ENCODE measurements at places on chromosomes 6 and 20.
A peak's percentile ranks its signal among the peaks of the same experiment; 100 is the strongest.

GRCh38 chr20:44033344-44033743 is 118.7 kb downstream of the TOX2 start:
- peak; percentile 51 for DNase-seq

DNA sequence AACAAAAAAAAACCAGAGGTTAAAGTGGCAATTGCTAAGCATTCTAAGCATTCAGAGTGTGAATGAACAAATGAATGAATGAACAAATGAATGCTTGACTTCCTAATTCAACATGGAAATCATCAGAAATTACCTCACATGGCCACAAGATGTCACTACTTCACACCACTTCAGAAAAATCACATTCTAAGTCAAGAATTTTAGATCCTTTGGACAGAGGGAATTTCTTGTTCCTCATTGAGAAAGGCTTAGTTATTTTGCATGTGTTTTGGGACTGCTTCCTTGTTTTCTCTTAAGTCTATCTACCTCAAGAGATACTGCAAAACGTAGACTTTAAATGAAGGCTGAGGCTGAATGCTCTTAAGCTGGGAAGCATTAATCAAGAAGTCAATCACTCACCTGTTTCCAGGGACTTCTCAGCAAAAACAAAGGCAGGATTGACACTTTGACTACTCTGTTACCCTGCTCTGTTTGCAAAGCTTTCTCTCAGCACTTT is 120.2 kb downstream of the MBOAT1 start:
- DNase-seq: peak; percentile 63

DNA sequence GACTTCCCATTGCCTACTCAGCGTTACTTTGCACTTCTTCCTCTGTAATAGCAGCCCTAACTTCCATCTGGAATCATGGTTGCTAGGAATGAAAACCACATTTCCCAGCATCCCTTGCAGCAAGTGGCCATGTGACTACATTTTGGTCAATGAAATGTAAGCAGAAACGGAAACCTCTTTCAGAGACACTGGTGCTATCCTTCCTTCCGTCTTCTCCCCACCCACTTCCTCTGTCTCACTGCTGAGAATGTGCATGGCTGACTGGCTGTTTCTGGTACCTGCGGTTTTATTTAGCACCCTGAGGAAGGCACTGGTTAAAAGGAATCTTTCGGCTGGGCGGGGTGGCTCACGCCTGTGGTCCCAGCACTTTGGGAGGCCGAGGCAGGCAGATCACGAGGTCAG is 107.4 kb downstream of the SCML4 start:
- DNase-seq: peak; percentile 51

- DNase-seq: peak; percentile 96
Measured at GRCh38 chr6:106253172-106253571, 72.4 kb downstream of the ATG5 start.

DNA sequence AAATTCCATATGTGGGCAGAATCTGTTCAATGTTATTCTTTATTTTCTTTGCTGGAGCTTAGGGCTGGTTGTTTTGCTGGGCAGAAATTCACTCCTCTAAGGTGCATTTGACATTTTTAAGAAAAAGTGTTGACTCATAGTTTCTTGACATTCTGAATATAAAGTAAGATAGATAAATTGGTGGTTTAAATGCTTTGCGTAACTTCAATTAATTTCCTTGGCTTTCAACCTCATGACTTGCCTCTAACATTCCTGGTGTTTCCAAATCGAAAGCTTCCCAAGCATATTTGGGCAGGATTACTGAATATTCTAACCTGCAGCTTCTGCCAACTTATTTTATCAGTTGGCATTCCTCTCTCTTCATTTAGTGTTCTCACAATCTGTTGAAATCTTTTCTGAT is 718.7 kb upstream of the ADGRB3 start:
- peak; percentile 69 for DNase-seq

GRCh38 chr6:122472022-122472340 is 374 bp upstream of the SERINC1 start:
- no peak for DNase-seq

DNA sequence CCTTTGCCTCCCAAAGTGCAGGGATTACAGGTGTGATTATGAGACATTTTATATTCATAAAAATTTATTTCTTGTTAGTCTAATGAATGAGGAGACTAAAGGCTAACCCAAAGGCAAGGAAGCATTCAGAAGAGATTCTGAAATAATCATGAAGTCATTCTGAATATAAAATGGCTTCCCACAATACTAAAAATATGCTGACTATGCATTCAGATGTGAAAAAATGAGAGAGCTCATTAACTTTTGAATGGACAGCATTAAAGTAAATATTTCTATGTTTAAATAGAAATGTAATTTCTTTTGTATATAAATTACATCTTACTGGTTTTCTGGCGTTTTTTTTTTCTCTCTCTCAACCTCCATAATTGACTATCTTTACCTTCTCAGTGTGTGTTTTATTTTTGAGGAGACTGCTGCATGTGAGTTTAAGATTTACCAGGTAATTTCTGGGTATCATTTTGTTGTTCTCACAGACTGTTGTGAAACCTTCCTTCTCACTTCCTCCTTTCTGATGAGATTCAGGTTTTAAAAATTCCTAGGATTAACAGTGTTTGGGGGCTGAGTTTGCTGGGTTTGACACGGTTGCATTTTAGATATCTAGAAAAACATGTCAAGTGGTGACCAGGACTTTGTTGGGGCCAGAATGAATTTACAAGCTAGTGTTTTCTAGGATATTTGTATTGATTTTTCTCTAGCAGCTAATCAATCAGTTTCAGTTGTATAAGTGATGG is 316.6 kb downstream of the CDKAL1 start:
- no peak for DNase-seq

GRCh38 chr6:15653581-15653980 is 9.2 kb downstream of the DTNBP1 start:
- DNase-seq: no peak

GRCh38 chr20:46994341-46994740 is 99.7 kb downstream of the EYA2 start:
- no peak for DNase-seq

GRCh38 chr6:18976966-18977365 is 589.8 kb downstream of the RNF144B start:
- DNase-seq: no peak

GRCh38 chr20:33838035-33838864 is 27.1 kb downstream of the CHMP4B start:
- DNase-seq: no peak

- no peak for DNase-seq
Measured at GRCh38 chr6:20509212-20509611, 25.0 kb upstream of the CDKAL1 start.

DNA sequence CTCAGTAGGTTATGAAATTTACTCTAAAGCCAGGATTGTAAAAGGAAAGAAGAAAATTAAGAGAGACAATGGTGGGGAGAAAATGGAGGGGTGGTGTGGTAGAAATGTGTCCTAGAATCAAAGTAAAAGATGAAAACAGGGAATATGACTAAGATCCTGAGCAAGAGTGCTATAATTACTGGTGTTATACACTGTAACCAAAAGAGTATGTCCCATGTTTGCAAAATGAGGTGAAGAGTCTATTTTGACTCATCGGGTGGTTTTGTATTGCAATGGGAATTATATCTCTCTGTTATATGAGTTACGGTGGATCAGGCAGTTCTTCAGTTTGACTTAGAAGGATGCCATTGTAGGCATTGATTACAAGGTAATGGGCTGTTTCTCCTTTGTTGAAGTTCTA is 8.5 kb downstream of the L3MBTL3 start:
- DNase-seq: peak; percentile 71

DNA sequence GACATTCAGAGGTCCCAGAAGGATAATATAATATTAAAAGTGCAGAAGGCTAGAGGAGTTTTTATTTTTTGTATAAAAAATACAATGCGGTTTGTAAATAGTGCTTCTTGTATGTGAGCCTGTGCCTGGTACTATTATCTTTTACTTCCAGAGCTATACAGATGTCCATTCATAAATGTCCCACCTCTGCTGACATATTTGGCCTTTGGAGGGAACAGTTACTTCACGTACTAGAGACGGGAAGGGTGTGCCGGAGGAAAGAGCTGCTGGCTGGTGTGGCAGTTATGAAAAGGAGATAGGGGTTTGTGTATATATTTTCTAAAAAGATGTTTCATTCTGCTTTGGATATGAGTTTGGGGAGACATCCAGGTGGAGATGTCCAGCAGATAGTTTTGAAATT is 8.8 kb downstream of the CD109 start:
- DNase-seq: peak; percentile 61

GRCh38 chr20:16970776-16971175 is 222.6 kb downstream of the OTOR start:
- DNase-seq: no peak

DNA sequence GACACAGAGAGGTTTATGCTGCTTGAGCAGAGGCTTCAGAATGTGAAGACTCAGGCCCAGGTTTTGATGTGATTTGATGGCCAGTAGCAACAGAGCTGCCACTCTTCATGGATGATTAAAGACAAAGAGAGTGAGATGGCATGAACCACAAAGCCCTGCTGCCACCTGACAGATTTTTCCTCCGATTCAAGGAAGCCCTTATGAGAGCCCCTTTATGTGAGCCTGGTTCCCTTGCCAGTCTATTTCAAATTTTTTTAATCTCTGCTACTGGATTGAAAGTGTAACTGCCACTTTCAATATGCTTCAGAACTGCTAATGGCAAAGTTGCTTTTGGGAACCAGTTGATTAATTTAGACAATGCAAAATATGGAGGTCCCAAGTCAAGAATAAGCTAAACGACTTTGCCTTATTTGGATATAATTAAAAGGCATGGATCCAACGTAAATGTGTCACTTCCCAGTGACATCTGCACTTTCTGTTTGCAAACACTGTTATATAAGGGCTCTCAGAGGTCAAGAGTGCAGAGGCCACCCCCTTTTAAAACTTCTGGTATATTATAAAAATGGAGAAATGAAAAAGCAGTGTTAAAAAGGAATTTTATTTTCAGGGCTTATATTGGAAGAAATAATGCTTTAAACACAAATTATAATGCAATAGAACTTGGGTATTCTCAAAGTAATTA is 238.9 kb upstream of the FLRT3 start:
- no peak for DNase-seq

DNA sequence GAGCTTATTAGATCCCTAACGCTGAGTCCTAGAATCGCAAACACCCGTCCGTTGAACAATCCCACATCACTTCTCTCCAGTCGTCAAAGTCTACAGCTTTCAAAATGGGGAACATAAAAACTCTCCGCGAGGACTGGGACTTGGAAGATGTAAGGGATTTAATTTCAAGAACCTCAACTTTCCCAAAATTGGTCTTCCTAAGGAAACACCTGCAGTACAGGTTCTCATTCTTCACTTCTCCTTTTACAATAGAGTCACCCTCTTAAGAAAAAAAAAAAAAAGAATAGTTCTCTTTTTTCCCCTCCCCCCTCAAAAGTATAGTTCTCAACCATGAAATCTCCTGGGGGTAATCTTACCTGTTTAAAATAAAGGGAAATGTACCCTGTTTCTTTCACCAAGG is 6.6 kb upstream of the ZBTB22 start:
- no peak for DNase-seq

DNA sequence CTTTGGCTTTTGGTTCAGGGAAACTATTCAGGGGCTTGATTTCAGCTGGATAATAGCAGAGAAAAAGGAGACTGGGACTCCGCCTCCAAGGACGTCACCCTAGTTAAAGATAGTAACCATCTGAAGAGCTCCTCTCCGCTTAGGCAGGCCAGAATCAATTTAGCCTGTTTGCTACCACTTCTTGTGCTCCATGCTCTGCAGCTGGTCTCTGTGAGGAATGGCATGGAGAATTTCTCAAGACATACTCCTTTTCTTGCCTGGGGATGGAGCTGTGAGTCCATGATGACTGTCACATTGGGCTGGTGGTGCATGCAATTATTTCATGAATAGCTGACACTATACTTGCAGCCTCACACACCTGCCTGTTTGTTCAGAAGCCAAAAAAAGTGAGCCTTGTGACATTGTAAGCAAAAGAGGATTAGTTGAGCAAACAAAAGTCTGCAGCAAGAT is 61.4 kb downstream of the TXLNB start:
- peak; percentile 55 for DNase-seq

- DNase-seq: no peak
Measured at GRCh38 chr20:57022306-57022705, 244.1 kb downstream of the BMP7 start.

GRCh38 chr20:39638731-39639130 is 676.6 kb downstream of the DHX35 start:
- DNase-seq: no peak

DNA sequence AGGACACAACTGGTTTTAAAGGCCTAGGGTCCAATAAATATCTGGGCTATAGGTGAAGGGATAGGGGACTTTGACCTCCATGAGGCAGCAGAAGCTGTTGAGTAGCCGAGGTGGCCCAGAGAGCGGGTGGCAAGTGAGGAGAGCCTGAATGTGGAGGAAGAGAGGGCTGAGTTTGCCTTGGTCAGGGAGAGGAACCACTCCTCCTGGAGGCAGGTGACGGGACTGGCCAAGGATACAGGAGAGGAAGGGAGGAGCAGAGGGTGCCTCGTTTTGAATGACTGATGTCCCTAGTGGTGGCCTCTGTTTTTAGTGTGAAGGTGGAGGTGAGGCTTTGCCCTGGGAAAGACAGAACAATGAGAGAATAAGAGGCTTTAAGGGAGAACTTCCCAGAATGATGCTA is 19.1 kb upstream of the AAR2 start:
- DNase-seq: no peak

DNA sequence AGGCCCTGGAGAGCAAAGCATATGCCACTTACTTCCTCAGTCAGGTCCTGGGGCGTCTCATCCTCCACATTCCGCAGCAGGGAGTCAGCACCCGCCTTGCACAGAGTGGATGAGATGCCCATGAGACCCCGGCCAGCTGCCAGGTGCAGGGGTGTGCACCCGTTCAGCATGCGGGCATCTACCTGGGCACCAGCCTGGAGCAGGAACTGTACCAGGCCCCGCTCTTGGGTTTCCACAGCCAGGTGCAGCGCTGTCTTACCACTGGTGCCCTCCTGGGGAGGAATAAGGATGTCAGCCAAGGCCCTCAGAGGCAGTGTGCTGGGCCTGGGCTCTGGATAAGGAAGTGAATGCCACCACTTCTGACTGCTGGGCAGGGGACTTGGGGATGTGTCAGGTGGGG is 2.7 kb upstream of the SLC35B2 start:
- DNase-seq: no peak

DNA sequence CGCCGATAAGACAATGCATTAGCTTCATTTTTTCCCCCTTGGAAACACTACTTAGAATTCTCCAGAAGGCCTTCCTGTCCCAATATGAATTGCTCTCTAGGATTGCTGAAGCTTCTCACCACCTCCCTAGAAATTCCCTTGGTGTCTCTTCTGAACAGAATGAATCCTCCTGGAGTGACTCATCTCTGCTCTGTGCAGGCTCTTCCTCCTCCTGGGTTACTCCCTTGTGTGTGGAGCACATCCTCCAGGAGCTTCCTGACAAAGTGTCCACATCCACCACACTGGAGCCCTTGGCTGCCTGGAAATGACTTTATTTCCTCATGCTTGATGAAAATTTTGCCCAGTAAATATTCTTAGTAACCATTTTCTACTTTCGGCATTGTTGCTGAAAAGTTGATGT is 54.4 kb downstream of the DTNBP1 start:
- DNase-seq: peak; percentile 91

- DNase-seq: peak; percentile 98
Measured at GRCh38 chr6:30515944-30516753, 26.8 kb downstream of the HLA-E start.

GRCh38 chr6:81561071-81561564 is 191.4 kb downstream of the TENT5A start:
- DNase-seq: no peak

Data from fibroblast of mammary gland (primary cell).